ENCODE measurements at places on chromosomes 3 and 15.

DNA sequence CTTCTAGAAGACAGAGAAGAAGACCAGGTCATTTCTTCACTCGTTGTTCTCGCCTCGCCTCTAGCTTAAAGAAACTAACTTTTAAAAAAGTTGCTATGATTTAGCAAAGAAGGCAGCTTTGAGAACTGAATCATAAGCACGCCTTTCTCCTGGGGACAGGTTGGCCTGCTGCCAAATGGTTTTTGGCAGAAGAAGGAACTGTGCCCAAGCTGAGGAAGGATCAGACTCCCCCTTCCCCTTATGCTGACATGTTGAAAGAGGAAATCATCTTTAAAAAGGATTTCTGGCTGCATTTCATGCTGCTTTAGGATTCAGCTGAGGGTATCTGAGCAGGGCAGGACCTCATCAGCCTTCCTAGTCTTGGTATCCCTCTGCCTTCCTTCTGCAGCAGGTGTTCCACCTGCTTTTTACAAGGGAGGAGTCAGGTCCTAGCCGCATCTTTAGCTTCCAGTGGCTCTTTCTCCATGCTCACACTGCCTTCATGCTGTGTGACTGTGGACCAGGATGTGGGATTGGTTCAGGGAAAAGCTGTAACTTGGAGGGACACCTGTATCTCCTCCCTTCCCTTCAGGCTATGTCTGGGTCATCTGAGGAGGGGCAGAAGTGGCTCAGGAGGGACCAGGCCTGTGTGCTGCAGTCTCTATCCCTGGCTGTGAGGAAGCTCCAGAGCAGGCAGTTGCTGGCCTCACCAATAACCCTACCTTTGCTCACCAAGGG lies 34.1 kb upstream of the HACD2 start:
- DNase-seq: no peak

GRCh38 chr3:47628426-47628825 lies 49.8 kb upstream of the CSPG5 start:
- DNase-seq: no peak

DNA sequence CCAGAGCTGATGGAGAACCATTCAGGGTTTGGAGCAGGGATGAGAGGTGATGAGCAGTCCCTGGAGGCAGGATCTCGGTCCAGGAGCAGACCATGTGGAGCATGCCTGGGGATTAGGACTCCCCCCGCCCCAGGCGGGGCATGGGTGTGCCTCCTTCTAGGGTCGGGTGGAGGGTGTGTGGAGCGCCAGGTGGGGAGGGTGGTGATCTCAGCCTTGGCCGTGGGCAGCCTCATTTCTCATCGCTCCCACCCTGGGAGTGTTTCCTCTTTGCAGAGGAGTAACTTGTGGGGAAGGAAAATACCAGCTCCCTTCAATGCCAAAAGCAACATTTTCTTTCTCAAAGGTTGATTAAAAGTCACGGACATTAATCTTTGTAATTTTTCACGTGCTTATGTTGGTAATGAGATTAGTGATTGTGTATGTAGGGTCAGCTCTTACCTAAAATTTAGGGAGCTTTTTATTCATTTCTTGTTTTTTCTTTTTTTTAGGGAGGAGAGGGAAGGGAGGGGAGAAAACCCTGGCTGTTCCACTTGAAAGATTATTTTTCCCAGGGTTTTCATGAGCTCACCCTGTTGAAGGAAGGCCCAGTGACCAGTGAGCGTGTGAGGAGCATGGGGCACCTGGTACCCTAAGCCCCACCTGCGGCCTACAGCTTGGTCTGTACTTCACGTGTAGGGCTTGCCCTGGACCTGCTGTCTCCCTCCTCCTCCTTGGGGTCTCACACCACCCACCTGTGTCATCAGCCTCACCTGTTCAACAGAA lies 11.0 kb downstream of the FBLN2 start:
- DNase-seq: no peak

DNA sequence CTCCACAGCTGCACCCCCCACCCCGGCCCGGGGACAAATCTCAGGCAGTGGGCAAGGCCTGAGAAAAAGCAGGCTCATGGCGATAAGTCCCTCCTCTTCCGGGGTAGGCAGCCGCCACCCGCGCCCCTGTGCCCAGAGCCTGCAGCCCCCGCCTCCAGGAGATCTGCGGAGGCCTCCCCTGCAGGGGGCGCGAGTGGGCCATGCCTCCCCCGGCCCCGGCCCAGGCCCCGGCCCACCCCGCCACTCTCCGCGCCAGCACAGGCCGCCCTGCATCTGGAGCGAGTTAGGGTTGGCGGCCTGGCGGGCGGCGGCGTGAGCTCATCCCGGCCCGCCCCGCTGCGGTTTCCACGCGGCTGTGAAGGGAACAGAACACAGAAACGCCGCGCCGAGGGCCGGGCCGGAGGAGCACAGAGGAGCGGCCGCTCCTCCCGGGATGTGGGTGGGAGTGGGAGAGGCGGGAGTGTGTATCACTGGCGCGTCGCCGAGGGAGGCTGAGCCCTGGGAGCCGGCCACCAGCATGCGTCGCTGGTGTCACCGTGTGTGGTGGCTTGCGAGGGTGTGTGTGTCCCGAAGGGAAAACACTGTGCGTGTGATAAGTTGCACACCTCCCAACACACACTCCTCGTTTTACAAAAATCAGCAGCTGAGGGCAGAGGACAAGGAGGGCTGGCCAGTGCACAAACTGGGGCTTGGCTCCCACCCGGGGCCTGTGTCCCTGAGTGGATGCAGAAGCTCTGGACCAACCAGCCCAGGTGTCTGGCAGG lies 17.2 kb downstream of the MYL3 start:
- DNase-seq: peak; percentile 69

DNA sequence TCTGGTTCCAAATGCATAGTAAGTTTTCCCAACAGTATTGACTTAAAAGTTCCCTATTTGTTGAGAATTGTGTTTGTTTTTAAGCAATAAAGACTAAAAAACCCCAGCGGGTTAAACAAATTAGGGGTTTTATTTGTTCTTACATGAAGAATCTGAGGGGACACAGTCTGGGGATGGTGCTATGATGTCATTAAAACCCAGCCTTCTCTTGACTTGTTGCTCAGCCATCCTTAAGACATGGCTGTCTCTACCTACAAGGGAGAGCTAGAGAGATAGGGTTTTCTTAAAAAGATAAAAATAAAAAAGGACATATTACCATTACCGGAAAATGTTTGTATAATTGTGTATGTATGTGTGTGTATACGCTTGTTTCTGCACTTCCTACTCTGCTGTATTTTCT lies 11.7 kb upstream of the ARL14 start:
- DNase-seq: no peak

DNA sequence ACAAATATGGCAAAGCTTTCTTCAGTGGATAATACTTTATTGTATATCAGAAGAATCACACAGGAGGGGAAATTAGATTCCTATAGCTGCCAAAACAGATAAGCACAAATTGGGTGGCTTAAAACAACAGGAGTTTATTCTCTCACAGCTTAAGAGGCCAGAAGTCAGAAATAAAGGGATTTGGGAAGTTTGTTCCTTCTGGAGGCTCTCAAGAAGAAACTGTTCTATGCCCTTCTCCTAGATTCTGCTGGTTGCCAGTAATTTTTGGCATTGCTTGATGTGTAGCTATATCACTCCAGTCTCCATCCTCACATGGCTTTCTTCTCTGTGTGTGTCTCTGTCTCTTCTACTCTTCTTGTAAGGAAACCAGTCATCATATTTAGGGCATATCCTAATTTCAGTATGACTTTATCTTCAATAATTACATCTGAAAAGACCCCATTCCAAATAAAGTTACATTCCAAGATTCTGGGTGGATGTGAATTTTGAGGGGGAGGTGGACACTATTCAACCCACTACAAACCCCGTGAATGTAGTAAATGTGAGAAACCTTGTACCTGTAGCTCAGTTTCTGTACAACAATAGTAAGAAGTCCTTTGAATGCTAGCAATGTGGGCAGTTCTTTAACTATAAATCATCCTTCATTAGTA lies 22.2 kb upstream of the WNT7A start:
- DNase-seq: no peak

- no peak for DNase-seq
These were observed 85.3 kb downstream of the HHLA2 start for GRCh38 chr3:108381529-108382140.

- DNase-seq: no peak
These were observed 32.9 kb upstream of the CTSH start for GRCh38 chr15:78977591-78978347.

- no peak for DNase-seq
These were observed 876 bp downstream of the PLSCR1 start for GRCh38 chr3:146543461-146544001.

- DNase-seq: no peak
These were observed 32.3 kb downstream of the NKIRAS1 start for GRCh38 chr3:23884481-23884880.

DNA sequence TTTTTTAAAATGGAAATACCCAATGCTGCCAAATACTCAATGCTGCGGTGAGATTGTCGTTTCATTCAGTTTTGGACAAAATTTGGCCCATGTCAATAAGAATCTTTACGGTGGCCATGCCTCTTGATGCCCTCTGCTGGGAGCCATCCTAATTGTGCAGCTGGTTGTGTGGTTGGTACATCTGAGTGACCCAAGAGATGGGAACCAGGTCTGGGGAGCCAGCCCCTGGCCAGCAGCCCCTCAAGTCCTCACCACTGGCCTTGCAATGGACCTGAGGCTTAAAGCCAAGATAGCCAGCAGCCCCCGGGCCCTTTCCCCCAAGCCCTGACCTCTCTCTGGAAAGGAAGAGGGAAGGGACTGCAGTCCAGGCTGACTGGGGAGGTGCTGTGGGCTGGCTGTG lies 36.4 kb upstream of the ESYT3 start:
- DNase-seq: no peak

DNA sequence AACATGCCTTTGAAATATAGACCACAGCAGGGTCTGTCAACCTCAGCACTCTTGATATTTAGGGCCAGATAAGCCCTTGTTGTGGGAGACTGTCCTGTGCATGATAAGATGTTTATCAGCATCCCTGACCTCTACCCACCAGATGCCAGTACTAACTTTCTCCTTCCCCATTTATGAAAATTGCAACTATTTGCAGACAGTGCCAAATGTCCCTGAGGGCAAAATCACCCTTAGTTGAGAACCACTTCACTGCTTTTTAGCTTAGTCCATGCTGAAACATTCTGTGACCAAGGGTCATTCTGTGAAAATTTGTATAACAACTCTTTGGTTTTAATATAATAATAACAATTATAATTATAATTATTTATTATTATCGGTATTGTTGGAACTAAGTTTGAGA lies 1032.4 kb downstream of the MCTP2 start:
- no peak for DNase-seq

- DNase-seq: no peak
These were observed 31.6 kb downstream of the TIPARP start for GRCh38 chr3:156705761-156706616.
